ENCODE measurements at places on chromosomes 11 and 22.

DNA sequence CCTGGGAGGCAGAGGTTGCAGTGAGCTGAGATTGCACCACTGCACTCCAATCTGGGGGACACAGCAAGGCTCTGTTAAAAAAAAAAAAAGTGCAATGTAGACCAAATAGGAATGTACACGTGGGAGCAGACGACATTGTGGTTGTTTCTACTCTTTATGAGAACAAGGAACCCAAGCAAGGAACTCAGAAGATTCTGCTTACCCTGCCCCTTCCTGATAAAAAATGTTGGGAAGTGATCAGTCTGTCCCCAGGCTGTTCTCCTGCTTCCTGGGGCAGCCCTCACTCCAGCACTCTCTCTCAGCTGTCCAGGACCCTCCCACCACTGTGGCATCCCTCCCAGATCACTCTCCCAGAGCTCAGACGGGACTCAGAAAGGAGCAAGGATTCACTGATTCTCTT, 31.8 kb downstream of the SLCO2B1 start:
- DNase-seq = no peak

GRCh38 chr22:22595001-22595835, 36.2 kb upstream of the PRAME start:
- no peak for DNase-seq

DNA sequence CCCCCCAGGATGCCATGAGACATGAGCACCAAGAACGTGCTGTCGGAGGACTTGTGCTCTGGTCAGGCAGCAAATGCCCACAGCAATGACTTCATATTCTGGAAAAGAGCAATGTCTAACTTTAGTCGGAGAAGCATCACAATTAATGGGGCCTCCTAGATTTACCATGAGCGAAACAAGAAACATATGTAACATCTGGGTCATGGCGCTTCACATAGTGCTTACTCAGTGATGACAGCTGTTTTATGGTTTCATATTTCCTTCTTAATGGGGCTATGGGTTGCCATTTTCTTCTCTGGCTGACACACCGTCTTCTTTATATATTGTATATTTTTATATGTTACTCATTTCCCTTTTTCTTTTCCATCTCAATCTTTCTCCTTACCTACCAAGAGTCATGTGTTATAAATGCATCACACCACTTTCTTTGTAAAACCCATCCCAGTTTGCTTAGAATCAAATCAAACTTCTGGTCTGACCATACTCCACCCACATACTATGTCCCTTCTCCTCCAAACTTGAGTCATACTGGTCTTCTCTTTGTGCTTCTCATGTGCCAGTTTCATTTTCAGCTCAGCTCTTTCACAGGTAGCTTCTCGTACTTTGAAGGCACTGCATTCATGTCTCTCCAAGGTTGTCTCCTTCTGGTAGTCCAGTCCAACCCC, 9.4 kb upstream of the CASP12 start:
- no peak for DNase-seq

GRCh38 chr22:38490915-38491314, 15.2 kb downstream of the DDX17 start:
- DNase-seq = no peak

DNA sequence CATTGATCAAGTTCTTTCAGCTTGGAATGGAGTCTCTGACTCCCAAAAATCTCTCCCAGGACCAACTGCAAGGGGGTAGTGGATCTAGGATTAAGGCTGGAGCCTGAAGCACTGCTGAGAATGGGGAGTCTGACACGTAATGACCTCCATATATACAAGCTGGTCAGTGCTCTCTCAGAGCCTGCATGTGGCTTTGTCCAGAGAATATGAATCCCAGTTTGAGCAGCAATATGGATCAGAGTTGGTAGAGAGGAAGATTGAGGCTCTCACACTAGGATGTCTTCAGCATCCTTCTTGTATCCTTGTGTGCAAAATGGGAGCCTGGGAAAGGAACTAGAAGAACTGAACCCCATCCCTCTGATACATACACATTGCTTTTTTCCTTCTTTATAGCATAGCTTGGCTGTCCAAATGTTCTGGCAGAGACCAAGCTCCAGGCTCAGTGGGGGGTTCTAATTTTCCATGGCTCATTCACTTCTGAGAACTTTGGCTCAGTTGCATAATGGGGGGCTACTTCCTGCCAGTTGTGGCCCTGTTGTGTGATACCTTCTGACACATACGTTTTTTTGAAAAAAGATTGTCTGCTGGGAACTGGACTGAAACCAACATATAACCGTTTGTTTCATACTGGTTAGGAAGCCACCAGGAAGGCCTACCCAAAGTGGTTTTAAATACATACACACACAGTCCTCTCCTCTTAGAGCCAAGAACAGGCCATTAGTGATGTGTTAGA, 138.2 kb downstream of the ETS1 start:
- no peak for DNase-seq

DNA sequence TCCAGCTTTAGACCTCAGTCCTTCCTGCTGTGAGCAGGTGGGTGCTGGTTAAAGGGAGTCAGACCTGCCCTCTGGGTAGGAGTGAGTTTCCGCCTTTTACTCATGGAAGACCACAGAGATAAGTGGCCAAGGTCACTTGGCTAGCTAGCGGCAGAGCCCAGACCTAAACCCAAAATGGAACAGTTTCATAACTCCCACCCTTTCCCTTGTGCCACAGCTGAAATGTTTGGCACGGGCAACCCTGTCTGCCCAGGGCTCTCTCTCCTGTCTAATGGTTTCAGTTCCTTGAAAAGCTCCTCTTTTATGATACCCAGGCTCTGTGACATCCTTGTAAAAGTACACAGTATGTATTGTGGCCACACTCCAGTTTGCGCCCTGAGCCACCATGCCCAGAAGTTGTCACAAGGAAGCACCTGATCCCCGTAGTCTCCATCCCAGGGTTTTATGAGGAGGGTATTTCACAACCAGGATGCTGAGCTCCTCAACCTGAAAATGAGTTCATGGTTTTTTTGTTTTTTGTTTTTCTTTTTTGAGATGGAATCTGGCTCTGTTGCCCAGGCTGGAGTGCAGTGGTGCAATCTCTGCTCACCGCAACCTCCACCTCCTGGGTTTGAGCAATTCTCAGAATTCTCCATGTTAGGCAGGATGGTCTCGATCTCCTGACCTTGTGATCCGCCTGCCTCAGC, 5.1 kb downstream of the MB start:
- DNase-seq = no peak

DNA sequence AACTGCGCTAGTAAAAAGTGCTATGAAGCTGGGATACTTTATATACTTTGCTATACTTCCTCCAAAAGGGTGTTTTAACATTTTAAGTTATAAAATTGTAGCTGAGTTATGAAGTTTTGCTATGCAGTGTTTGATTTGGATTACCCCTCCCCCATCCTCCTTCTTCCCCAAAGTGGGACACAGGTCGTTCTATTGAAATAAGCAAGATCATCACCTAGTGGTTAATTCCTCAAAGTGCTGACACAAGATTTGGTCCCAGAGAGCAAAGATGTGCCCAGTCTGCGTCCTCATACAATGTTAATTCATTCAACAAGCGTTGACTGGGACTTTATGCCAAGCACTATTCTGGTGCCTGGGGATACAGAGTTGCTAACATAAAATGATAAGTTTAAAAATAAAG, 78.5 kb downstream of the SPON1 start:
- DNase-seq = no peak

GRCh38 chr11:73976451-73977151, 6.0 kb downstream of the UCP2 start:
- DNase-seq = no peak

- no peak for DNase-seq
Observed at GRCh38 chr11:114019574-114019973, 39.9 kb upstream of the ZBTB16 start.

GRCh38 chr11:111932611-111932950, 4.6 kb upstream of the DIXDC1 start:
- no peak for DNase-seq

DNA sequence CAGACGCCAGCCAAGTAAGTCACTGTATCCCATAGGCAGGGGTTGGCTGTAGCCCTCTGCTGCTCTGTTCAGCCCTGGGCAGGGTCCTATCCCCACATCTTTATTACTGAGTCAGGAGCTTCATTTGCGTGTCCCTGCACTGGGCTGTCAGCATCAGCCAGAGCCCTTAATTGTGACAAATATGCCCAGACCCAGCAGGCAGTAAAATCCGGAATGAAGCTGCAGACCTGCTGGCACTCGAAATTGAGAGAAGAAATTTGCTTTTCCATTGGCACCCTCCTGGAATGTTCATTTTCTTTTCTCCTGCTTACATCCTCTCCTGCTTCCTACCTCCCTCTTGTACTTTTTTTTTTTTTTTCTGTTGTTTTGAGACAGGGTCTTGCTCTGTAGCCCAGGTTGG, 43.8 kb downstream of the CEP164 start:
- no peak for DNase-seq

DNA sequence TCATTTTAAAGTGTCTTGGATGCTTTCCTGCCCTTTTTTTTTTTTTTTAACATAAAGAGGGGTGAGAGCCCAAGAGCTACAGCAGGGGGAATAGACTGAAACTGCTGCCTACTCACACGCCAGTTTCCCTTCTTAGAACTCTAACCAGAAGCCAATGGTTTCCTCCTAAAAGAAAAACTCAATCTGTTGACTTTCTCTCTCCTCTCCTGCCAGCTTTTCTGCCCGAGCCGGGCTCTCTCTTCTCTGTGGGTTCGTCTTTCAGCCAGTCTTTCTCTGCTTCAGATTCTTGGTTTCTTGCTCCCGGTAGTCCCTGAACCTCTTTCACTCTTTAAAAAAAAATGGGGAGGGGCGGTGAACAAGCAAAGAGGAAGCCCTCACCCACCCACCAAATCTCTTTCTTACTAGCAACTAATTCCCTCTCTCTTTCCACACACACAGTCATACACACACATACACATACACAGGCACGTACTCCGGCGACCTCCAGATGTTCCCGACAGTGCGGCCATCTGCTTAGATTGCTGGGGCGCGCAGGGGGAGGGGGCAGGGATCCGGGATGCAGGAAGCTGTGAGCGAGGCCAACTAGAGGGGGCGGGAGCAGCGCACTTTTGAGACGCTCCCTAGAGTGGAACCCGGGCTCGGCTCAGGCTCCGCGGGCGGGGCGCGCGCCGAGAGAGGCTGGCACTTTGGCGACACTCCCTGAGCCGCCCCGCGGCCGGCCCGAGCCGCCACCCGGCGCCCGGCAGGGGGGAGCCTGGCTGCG, 444 bp upstream of the TSKU start:
- DNase-seq = peak; percentile 43

DNA sequence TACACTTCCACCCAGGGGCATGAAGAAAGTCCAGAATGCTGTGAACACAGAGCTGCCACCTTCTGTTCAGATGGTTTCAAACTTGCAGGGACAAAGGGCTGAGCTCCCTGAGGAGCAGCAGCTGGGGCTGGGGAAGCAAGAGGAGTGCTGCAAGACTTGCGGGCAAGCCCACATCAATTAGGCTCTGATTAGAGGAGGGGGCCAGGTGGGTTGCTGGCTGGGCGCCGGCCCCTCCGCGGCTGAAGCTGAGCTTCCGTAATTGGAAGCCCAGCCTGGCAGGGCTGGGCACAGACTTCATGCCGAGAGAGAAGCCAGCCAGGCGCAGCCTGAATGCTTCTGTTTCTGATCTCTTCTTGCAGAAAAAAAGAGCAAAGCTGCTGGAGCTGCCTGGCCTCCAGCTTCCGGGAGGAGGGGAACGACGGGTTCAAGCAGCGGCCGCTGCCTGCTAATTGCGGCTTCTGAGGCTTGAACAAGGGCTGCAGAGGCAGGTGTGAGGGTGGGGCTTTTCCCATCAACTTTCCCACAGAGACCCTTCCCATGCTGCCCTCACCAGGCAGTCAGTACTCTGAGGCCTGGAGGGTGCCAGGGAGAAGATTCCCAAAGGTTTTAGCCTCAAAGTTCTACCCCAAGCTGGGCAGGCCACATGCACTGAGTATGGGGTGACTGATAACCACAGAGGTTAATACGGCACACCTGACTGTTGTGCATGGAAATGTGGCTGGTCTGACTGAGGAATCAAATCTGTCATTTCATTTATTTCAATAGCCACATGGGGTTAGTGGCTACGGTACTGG, 91.1 kb upstream of the LMO1 start:
- DNase-seq = peak; percentile 18

DNA sequence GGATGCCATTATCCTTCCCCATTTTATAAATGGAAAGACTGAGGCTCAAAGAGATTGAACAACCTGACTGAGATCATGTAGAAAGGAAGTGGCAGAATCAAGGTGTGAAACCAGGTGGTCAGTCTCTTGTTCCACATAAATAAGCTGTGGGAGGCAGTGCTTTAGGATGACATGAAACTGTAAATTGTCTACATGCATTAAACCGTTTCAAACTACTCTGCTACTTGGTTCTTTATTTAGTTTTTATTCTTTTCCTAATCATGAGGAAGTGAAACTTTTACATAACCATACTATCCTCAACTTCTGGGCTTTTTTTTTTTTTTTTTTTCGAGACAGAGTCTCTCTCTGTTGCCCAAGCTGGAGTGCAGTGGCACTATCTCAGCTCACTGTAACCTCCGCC, 34.9 kb downstream of the CADM1 start:
- no peak for DNase-seq

- no peak for DNase-seq
Observed at GRCh38 chr11:11814614-11815452, 26.9 kb upstream of the USP47 start.

- no peak for DNase-seq
Observed at GRCh38 chr22:38824585-38824984, 19.2 kb downstream of the NPTXR start.

- no peak for DNase-seq
Observed at GRCh38 chr11:125457814-125458343, 38.2 kb downstream of the FEZ1 start.

Measured in NCI-H2081 treated with DMSO at 0.1 percent for 48 hours (cell line).